Right lobe of liver (tissue), 6 donors: ENCODE measurements at places on chromosomes 7 and 10. TPM values are rescaled to one million over a fixed set of nuclear protein-coding genes. Genes with fewer than 3 reads are reported as not detected.

DNA sequence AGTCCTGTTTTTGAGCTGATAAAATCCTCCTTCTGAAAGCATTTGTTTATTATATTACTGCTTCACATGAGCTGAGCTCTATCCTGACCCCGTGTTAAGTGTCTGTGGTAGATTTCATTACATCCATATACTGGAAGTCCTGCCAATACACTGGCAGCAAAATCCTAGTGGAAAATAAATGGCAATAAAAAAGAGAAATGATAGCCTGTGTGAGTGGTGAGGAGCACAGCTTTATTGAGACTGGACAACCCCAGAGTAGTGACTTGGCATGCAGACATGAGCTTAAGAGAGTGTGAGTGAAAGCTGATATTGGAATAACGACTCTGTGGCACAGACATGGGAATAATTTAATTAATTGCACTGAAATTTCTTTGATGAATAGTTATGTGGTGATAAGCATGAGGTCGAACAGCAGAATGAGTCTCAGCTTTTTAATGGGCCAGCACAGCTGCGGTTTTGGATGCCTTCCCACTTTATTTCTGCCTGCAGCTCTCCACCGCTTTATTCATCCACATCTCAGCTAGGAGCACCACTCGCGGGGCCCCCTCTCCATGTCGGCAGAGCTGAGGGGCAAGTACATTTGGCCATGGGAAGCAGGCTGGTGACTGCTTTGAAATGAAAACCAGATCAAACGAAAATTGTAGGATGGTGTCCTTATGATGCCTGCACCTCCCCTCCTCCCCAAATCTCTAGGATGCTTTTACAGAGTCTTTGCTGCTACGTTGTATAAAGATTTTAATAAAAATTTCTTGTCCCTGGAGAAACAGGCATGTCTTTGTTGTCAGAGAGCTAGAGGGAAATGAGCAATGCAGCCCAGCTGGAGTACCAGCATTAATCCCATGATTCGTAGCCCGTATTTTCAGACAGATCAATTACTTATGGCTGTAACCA lies 494.3 kb downstream of the AUTS2 start:
- no peaks in the 10 kb centered on the region for H3K4me1 ChIP-seq
- no peak for DNase-seq
- H3K4me3 ChIP-seq = no peak overlapping the region
- no peaks in the 10 kb centered on the region for H3K27me3 ChIP-seq
- H3K27ac ChIP-seq = no peak overlapping the region

DNA sequence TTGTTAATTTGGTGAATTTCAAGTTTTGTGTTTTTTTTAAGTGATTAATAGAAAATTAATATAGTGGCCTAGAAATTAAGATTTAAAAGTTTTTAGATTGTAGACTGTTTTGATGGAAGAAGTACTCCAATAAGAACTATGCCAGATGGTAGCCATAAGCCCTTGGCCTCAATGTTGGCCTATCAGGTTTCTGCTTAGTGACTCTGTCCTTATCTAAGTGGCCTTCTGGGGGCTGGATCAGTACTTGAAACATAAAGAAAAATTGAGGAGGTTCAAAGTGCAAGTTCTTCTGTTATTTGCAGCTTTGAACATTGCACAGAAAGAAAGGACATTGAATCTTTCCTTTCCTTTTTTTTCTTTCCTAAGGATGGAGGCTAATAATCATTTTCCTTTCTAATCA lies 9.9 kb downstream of the CCDC126 start:
- no peaks in the 10 kb centered on the region for H3K27me3 ChIP-seq
- H3K27ac ChIP-seq = no peak overlapping the region
- H3K36me3 ChIP-seq = no peaks in the 10 kb centered on the region
- DNase-seq = no peak
- no peak overlapping the region for H3K4me3 ChIP-seq

GRCh38 chr10:101304316-101304715 lies 49.6 kb upstream of the BTRC start:
- H3K27me3 ChIP-seq = no peaks in the 10 kb centered on the region
- no peaks in the 10 kb centered on the region for H3K36me3 ChIP-seq

DNA sequence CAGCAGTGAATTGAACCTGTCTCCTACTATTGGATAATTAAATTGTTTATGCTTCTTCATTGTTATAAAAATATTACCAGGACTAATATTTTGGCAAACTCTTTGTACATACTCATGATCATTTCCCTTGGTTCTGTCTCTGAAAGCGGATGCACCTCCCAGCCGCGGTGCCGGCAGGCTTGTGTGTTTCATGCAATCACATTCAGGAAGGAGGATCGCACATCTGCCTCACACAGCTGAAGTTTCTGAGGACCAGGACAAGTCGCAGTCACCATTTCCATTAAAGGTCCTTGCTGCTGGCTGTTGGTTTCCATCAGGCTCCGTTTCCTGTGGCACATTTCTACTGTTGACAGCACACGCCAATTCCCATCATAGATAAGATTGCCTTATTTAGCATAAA lies 117.8 kb upstream of the SHH start:
- no peak overlapping the region for H3K27ac ChIP-seq
- no peak for DNase-seq
- no peaks in the 10 kb centered on the region for H3K4me1 ChIP-seq
- H3K36me3 ChIP-seq = no peaks in the 10 kb centered on the region
- H3K27me3 ChIP-seq = no peaks in the 10 kb centered on the region
- H3K4me3 ChIP-seq = no peak overlapping the region

DNA sequence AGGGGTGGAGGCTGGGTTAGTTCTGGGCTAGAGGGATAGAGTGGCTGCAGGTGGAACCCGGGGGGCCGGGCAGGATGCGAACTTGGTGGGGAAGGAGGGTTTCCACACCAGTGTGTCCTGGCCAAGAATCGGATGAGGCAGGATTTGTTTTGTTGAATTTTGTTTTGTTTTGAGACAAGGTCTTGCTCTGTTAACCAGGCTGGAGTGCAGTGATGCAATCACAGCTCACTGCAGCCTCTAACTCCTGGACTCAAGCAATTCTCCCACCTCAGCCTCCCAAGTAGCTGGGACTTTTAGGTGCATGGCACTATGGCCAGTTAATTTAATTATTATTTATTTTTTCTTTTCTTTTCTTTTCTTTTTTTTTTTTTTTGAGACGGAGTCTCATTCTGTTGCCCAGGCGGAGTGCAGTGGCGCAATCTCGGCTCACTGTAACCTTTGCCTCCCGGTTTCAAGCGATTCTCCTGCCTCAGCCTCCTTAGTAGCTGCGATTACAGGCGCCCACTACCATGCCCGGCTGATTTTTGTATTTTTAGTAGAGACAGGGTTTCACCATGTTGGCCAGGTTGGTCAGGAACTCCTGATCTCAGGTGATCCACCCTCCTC lies 13.0 kb upstream of the PPP1R35 start:
- peak; percentile 56 for DNase-seq
- H3K4me1 ChIP-seq = no peaks in the 10 kb centered on the region
- H3K27ac ChIP-seq = peak overlapping the region; percentile 96

DNA sequence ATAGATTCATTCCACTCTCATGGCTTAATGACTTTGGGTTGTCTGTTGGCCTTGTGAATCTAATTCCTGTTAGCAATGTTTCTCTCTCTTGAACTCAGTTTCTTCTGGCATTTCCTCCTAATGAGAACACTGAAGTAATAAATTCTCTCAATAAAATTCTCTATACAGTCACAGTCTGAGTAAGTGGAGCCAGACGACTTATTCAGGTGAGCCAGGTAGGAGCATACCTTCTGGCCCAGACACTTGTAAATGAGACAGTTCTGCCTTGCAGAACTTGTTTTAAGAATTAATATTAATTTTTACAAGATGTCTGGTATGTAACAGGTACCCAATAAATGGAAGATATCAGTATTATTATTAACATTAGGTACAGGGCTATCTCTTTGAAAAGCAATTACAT lies 28.6 kb upstream of the AGR2 start:
- no peak overlapping the region for H3K4me3 ChIP-seq
- no peak for DNase-seq
- H3K27ac ChIP-seq = no peak overlapping the region
- no peaks in the 10 kb centered on the region for H3K4me1 ChIP-seq

- peak overlapping the region; percentile 74 for H3K27ac ChIP-seq
- H3K36me3 ChIP-seq = peaks cover 5% of the 10 kb centered on the region
- no peak overlapping the region for H3K4me3 ChIP-seq
- no peaks in the 10 kb centered on the region for H3K4me1 ChIP-seq
Measured at GRCh38 chr7:76108540-76109233, 60.8 kb downstream of the MDH2 start.

- H3K4me3 ChIP-seq = no peak overlapping the region
- H3K27me3 ChIP-seq = no peaks in the 10 kb centered on the region
- no peaks in the 10 kb centered on the region for H3K4me1 ChIP-seq
- H3K27ac ChIP-seq = no peak overlapping the region
Measured at GRCh38 chr7:4479367-4480039, 202.6 kb upstream of the FOXK1 start.

DNA sequence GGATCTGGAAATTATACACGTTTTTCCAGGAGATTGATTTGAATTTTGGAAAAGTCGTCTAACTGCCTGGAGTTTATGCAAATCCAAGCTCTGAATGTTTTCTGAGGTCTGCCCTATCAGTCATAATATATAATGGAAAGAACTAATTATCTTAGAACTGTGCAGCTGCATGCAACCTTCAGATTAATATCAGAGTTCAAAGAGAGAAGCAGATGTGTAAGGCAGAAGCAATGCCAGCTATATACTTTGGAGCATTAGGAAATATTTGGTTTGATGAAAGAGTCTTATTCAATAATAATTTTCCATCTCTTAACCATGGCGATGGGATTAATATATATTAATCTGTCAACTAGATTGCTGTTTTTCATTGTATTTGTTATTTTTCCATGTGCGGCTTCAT lies 500.9 kb downstream of the NEBL start:
- H3K36me3 ChIP-seq = no peaks in the 10 kb centered on the region
- no peak overlapping the region for H3K27ac ChIP-seq
- no peak for DNase-seq
- no peak overlapping the region for H3K4me3 ChIP-seq
- H3K4me1 ChIP-seq = no peaks in the 10 kb centered on the region

DNA sequence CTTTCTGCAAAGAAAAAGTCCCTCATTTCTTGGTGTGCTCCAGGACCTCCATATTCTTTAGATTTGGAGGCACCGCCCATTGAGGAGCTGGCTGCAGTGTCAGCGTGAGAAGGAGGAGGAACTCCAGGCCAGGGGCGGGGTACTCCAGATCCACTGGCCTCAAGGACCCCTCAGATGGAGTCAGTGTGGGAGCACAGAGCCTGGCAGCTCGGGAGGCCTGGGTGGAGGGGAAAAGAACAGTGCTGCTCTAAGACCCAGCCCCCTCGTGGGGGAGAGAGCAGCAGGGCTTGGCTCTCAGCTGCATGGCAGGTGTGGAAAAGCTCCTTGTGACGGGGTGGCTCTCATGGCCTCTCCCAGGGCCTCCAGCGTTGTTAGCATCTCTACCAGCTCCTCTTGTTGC lies 70.5 kb downstream of the ITGB1 start:
- no peaks in the 10 kb centered on the region for H3K27me3 ChIP-seq
- no peaks in the 10 kb centered on the region for H3K4me1 ChIP-seq
- no peak overlapping the region for H3K27ac ChIP-seq
- no peaks in the 10 kb centered on the region for H3K36me3 ChIP-seq
- H3K4me3 ChIP-seq = no peak overlapping the region

GRCh38 chr10:63267414-63268148 lies 134.5 kb downstream of the NRBF2 start:
- H3K27me3 ChIP-seq = no peaks in the 10 kb centered on the region
- no peaks in the 10 kb centered on the region for H3K36me3 ChIP-seq
- H3K4me1 ChIP-seq = peaks cover 3% of the 10 kb centered on the region
- peak overlapping the region; percentile 68 for H3K4me3 ChIP-seq
- DNase-seq = no peak

Gene ZNF365
- total RNA-seq = not detected

DNA sequence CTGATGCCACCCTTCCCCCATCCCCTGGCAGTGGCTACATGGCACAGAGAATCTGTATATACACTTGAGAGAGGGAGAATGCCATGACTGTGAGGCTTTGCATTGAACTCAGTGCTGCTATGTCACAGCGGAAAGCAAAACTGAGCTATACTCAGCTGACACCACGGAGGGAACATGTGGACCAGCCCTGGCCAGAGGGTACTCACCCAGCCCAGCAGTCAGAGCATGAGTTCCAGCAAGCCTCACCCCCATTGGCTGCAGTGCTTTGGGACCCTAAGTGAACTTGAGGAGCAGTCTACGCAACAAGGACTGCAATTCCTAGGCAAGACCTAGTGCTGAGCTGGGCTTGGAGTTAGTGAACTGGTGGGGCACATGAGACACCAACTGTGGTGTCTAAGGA lies 10.3 kb upstream of the AOC1 start:
- no peak overlapping the region for H3K4me3 ChIP-seq
- no peak overlapping the region for H3K27ac ChIP-seq
- H3K27me3 ChIP-seq = no peaks in the 10 kb centered on the region
- H3K4me1 ChIP-seq = no peaks in the 10 kb centered on the region
- DNase-seq = no peak
- H3K36me3 ChIP-seq = no peaks in the 10 kb centered on the region

DNA sequence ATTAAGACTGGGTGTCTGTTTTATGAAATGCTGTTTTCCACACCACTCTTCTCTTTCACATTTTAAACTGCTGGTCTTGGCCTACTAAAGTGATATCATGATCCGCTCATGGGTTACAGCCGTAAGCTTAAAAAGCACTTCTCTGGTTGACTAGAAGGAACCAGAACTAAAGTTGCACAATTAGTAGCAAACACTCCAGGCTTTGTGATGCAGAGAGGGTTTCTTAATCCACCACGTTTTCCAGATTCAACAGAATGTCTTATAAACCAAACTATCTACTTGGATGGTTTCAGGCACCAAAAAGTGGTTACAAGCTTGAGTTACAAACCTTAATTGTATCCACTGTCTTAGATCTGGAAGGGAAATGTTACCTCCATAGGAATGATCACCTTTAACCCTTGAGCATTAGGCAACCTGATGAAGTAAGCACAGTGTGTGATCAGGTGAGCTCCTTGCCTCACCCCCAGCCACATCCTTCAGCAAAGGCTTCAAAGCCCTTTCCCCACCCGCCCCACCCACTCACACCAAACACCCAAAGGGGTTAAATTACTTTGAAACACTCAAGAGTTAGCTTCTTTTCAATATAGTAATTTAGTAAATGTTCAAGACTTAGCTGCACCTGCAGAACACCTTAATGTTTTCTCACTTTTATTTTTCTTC lies 3.5 kb downstream of the ELMO1 start:
- peaks cover 22% of the 10 kb centered on the region for H3K4me1 ChIP-seq
- H3K36me3 ChIP-seq = no peaks in the 10 kb centered on the region
- peak overlapping the region; percentile 25 for H3K27ac ChIP-seq
- no peak for DNase-seq
- no peak overlapping the region for H3K4me3 ChIP-seq

Gene CALML3
- not detected for total RNA-seq

Gene VWDE
- not detected for total RNA-seq
